ENCODE measurements at places on chromosomes 5 and 9.

GRCh38 chr5:56356121-56356835 lies 123.1 kb upstream of the ANKRD55 start:
- DNase-seq, result no peak

- DNase-seq, result no peak
Observed at GRCh38 chr9:3954331-3955304, 345.2 kb downstream of the GLIS3 start.

- no peak for DNase-seq
Observed at GRCh38 chr9:97640325-97640724, 6.7 kb downstream of the NCBP1 start.

DNA sequence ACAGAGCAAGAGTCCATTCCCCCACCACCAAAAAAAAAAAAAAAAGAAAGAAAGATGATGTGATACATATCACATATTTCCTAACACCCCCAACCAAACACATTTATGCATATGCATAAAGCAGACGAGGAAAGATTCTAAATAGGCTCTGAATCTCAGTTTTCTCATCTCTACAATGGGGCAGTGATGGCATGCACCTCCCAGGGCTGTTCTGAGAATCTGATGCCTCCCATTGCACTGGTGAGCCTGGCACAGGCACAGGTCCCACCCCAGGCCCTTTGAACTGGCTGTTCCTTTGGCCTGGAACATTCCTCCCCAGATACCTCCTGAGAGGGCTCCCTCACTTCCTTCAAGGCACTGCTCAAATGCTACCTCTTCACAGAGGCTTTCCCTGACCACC lies 116.5 kb downstream of the C9orf50 start:
- DNase-seq, result no peak

DNA sequence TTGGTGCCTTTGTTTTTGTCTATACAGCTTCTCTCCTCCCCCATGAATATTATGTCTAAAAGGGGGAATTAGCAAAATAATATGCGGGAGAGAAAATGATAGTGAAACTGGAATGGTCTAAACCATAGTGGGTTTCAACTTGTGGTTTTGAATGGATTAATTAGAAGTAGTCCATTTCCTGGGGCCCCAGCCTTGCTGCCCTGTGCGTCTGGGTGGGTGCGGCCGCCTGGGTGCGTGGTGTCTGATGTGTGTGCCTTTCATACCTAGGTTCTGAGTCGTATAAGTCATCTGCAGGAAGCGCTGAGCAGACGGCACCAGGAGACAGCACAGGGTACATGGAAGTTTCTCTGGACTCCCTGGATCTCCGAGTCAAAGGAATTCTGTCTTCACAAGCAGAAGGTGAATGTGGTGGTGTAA lies 120.0 kb upstream of the CACNA1B start:
- peak; percentile 23 for DNase-seq

DNA sequence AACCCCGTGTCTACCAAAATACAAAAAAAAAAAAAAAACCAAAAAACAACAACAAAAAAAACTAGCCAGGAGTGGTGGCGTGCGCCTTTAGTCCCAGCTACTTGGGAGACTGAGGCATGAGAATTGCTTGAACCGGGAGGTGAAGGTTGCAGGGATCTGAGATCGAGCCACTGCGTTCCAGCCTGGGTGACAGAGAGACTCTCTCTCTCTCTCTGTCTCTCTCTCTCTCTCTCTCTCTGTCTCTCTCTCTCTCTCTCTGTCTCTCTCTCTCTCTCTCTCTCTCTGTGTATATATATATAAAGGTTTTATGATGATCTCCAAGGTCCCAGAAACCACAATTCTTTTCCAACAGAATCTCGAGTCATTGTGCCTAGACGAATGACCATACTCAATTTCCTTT lies 18.8 kb upstream of the ANKRD33B start:
- DNase-seq, result no peak

DNA sequence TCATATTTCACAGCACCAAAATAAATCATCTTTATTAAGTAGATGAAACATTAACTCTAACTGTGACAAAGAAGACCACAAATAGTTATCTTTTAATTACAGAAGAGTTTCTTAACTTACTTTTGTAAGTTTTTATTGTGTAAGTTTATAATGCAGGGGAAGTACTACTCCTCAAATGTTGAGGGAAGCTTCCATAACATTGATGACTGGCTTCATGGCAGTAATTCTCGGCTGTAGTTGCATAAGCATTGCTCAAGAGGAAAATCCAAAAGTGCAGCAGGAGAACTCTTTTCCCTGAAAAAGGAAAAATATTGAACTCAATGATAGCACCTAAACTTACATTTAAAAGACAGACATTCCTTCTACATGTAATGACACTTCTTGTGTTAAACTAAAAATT lies 4.6 kb downstream of the TSLP start:
- no peak for DNase-seq

DNA sequence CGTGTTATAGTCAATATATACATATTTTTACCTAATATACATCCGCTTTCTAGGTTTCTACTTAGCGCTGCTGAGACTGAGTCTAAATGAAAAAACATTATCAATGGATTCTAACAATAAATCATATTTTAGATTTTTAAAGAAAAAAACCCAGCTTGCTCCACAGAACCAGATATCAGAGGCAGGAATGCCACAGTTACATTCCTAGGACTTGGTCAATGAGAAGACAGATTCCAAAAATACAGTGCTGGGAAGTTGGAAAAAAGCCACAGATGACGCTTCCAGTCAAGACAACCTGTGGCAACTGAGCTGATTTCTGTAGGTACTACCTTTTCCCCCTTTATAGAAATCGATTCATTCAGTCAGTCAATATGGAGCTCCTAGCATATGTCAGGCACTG lies 577 bp upstream of the CCDC112 start:
- no peak for DNase-seq

DNA sequence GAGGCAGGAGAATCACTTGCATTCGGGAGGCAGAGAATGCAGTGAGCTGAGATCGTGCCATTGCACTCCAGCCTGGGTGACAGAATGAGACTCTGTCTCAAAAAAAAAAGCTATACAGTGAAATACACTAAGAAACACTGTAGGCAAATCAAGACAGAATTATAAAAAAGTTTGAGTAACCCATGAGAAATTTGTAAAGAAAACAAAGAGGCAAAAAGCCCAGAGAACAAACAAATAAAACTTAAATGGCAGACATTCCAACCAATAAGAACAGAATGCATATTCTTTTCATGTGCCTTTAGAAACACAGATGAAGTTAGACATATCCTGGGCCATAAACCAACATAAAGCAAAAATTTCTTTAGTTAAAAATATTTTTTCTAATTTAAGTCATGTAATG lies 30.6 kb downstream of the ZNF169 start:
- DNase-seq, result no peak

DNA sequence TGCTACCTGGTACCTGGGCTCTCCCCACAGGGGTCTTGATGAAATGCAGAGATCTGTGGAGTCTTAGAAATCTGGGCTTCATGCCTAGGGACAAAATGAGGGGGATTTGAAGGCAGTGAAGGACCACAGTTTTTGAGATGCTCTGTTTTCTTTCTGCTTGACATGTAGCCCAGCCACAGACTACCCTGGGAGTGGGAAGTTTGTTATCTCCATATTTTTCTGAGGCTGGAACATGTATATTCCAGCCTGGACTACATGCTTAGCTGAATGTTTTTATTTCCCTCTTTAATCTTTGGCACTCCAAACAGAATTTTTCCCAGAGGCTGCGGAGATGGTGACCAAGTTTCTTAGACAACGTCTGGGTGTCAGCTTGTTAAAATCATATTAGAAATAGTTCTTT lies 252.9 kb downstream of the PAPPA start:
- DNase-seq, result no peak

DNA sequence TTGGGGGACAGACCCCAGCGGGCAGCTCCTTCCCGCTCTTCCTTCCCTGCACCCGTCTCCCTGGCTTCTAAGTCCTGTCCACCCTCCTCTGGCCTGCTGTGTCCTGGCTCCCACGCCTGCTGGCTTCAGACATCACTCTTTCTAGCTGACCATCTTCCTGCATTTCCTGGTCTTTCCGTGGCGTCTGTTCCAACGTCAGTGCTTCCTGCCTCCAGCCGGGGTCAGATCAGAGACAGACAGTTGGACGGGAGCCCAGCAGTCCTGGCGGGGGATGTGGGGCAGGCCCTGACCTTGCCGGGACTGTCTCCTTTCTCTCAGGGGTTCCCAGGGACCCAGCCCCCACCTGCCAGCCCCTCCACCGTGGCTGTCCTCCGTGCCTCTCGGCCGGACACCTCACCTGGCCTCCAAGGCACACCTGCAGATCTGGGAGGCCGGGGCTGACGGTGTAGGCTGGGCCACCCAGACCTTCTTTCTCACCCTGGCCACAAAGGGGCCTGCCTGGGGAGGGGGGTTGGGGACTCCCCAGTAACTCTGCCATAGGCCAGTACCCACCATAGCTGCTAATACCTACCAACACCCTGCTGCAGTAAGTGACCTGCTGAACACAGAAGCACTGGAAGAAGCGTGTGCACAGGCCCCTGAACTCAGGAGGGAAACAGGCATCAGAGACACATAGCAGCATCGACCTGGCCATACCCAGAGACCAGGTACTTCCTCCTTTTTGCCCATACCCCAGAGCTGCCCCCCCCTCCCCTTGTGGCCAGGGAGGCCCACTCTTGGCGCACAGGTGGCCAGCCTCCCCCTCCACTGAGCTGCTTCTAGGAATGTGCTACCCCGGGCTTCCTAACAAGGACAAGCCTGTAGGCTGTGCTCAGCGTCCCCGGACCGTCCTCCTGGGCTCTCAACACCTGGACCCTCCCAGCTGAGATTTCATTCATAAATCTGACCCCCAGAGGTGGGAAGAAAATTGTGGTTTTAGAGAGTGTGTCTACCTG lies 5.1 kb downstream of the NRARP start:
- no peak for DNase-seq

DNA sequence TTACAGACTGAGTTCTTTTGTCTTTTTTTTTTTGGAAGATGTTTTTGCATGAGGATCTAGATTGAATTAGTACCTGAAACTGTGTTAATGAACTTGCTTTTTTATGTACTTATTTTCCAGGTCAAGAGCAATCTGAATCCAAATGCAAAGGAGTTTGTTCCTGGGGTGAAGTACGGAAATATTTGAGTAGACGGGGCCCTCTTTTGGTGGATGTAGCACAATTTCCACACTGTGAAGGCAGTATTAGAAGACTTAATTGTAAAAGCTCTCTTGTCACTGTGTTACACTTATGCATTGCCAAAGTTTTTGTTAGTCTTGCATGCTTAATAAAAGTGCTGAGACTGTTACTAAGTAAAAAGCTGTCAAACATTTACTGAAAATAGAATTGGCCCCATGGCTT lies 14.5 kb downstream of the SLC23A1 start:
- DNase-seq, result no peak

GRCh38 chr9:15211815-15212495 lies 95.1 kb downstream of the TTC39B start:
- no peak for DNase-seq

DNA sequence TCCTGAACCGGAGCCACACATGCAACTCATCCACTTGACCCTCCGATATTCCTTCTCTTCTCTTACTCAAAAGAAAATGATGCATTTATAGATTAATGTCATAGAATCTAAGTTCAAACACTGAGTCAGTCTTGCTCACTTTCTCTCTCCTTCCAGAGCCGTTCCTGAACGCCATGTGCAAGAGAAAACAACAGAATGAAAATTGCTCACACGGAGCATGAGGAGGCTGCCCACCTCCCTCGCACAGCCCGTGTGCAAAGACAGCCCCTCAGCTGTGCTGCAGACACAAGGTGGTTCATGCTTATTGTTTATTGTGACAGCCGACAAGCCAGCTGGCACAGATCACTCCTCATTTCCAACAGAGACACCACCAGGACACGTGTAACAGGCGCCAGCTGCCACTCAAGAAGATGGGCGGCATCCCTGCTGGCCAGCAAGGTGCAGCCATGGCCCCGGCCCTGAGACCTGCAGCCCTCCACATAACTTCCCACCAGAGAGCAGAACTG lies 290.8 kb downstream of the GLIS3 start:
- DNase-seq, result no peak

DNA sequence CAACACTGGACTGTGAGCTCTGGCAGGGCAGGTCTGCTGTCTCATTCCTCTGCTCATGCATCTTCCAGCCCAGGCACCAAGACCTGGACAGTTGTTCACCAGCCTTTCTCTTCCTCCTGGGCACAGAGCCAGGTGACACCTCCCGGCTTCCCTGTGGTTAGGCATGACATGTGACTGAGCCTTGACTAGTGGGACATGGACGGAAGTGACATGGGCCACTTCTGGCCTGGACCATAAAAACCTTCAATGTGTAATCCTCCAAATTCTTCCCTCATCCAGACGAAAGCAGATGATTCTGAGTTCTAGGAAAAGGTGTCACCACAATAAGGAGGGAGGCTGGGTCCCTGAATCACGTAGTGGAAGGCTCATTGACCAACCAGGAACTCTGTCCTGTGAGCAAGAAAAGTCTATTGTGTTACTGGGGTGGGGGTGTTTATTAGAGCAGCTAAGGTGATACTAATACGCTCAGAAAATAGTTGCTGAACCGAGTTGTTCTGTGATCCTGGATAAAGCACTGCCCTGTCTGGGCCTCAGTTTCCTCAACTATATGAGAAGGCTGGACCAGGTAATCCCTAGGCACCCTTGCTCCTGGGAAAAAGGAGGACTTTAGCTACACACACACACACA lies 26.6 kb upstream of the CRB2 start:
- DNase-seq, result no peak

- no peak for DNase-seq
Observed at GRCh38 chr9:108691614-108692013, 164.2 kb downstream of the ACTL7B start.

- DNase-seq, result no peak
Observed at GRCh38 chr9:99272836-99273235, 50.8 kb downstream of the SEC61B start.

- peak; percentile 1 for DNase-seq
Observed at GRCh38 chr5:115209279-115209678, 39.6 kb upstream of the TRIM36 start.

GRCh38 chr5:76341651-76342334 lies 61.3 kb upstream of the IQGAP2 start:
- no peak for DNase-seq

- no peak for DNase-seq
Observed at GRCh38 chr5:24163091-24163490, 481.7 kb downstream of the CDH10 start.

DNA sequence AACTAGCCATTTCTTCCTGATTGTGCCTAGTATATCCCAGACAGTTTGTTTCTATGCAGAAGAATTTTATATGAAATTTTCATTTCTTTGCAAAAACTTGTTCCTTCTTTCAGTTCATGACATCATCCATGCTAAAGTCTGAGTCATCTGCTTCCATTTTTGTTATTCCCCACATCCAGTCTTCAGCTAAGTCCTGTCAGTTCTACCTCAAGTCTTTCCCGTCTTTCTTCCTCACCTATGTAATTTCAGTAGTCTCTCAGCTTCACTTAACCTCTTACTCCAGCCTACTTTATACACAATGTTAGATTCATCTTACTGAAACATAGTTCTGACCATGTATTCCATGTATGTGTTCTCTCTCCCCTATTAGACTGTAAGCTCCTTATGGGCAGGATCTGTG lies 39.1 kb downstream of the G3BP1 start:
- no peak for DNase-seq

- DNase-seq, result no peak
Observed at GRCh38 chr9:121921444-121921843, 171.7 kb downstream of the TTLL11 start.

GRCh38 chr5:109693535-109694400 lies 4.0 kb downstream of the MAN2A1 start:
- no peak for DNase-seq

- DNase-seq, result no peak
Observed at GRCh38 chr9:88236511-88237478, 98.5 kb upstream of the SPATA31C2 start.

- no peak for DNase-seq
Observed at GRCh38 chr5:32261198-32261597, 51.5 kb downstream of the MTMR12 start.

GRCh38 chr9:109811876-109812275 lies 31.9 kb downstream of the PALM2AKAP2 start:
- DNase-seq, result no peak

- no peak for DNase-seq
Observed at GRCh38 chr9:71830929-71831328, 62.6 kb upstream of the CEMIP2 start.

Measured in activated CD4-positive, CD25-positive, alpha-beta regulatory T cell treated with anti-CD3 and anti-CD28 coated beads, Interleukin-2, amount 50 U/mL, for 16 hours (primary cell).